ENCODE measurements at places on chromosomes 1 and 21.

- DNase-seq, result no peak
Measured at GRCh38 chr21:31235671-31236450, 108.2 kb downstream of the TIAM1 start.

DNA sequence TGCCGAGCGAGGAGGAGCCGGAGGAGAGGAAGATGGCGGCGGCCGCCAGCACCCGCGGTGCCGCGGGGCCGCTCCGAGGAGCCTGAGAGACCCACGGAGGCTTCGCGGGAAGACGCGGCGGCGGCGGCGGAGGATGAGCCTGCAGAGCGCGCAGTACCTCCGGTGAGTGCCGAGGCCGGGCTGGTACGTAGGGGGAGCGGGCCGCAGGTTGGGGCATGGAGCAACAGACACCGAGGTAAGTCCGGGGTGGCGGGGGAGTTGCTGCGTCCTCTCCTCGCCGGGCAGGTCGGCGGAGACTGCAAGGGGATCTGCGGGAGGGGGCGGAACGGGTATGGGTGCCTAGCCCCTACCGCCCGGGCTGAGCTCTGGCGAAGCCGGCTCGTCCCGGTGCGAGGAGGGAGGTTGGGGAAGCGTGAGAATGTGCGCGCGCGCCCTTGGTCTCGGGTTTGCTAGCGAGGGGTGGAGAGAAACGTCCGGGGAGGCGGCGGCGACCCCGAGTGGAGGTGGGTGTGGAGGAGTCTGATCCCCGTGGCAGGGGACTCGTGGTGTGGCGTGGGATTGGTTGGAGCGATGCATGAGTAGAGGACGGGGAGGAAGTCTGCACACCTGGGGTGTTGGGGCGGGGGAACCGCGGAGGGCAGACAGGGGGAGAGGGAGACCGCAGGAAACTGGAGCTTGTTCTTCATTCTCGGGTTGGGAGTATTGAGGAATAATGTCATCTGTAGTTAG lies at the start of gene SMG7:
SMG7 (plus strand) TSS at position 12 of the 729 bp plus-strand sequence; CDS start at position 134, 122 bp downstream.
- peak; percentile 23 for DNase-seq

DNA sequence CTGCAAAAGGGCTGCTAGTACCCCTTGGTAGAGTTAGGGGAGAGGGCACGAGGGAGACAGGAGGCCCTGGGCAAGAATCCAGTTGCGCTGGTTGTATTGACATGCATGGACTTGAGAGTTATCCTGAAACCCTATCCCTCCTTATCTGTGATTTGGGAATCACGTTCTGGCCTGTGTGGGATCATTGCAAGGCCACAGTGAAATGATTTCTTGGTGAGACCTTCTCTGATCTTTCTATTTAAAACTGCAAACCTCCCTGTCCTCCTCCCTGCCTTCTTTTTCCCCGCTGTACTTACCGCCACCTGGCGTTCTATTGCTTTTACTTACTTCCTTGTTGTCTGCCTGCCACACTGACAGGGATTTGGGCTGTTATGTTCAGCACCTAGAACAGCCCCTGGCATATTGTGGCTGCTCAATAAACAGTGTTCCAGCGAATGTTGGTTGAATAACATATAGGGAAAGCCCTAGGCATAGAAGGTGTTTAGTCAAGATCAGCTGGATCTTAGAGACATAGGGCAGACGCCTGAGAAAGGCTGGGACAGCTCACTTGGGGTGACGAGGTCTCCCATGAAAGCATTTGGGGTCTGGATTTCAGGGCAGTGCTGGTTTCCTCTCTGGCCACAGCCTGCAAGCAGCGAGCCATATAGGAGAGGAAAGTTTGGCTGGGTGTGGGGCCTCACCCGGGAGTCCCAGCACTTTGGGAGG lies 25.6 kb downstream of the ALPL start:
- peak; percentile 75 for DNase-seq

DNA sequence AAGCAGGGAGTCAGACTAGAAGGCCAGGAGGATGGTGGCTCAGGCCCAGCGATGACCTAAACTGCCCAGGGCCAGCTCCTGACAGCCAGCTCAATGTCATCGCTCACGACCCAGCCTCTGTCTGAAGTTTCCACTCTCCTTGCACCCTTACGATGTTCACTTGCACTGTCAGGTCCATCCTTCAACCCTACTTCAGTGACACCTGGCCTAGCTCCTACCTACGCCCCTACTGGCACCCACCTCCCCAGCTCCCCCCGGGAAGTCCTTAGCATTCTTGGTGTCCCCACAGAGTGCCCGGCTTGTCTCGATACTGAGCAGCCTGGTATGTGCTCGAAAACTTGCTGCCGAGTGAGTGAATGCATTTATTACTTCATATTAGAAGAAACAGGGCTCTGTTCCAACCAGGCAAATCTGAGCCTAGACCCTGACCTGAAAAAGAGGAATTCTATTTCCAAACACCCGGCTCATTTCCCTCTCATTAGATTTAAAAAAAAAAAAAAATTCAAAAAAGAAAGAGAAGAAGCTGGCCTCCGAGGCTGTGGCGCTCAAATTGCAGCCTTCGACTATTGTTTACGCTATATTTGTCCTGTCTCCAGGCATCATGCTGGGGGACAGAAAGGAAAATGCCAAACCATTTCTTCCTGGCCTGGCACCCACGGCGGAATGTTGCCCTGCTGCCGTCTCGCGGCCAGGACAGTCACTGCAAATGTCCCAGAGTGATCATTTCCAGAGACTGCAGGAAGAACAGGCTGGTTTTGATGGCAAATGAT lies 29.8 kb upstream of the LRRC38 start:
- no peak for DNase-seq
